Endothelial cell of umbilical vein (primary cell): ENCODE measurements at places on chromosomes 13 and 19.

- no peak for DNase-seq
Measured at GRCh38 chr13:80782441-80782840, 441.5 kb upstream of the SPRY2 start.

DNA sequence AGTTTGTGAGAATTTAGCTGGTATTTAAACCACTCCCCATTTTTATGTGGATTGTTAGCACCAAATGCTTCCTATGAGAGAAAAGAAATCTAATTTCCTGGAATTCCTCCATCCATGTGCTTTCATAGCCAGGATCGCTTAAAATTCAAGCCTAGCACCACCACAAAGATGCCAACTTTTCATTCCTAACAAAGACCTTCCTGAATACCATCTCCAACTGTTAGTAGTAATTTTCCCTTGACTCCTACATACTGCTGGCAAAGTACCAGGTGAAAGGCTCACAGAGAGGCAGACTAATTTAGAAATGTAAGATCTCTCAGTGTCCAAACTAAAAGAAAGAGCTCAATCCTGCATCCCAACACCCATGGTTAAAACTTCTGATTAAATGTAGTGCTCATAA is 386.3 kb downstream of the KCTD12 start:
- DNase-seq, result no peak

- DNase-seq, result no peak
Measured at GRCh38 chr19:23060016-23060415, 56.8 kb upstream of the ZNF730 start.

DNA sequence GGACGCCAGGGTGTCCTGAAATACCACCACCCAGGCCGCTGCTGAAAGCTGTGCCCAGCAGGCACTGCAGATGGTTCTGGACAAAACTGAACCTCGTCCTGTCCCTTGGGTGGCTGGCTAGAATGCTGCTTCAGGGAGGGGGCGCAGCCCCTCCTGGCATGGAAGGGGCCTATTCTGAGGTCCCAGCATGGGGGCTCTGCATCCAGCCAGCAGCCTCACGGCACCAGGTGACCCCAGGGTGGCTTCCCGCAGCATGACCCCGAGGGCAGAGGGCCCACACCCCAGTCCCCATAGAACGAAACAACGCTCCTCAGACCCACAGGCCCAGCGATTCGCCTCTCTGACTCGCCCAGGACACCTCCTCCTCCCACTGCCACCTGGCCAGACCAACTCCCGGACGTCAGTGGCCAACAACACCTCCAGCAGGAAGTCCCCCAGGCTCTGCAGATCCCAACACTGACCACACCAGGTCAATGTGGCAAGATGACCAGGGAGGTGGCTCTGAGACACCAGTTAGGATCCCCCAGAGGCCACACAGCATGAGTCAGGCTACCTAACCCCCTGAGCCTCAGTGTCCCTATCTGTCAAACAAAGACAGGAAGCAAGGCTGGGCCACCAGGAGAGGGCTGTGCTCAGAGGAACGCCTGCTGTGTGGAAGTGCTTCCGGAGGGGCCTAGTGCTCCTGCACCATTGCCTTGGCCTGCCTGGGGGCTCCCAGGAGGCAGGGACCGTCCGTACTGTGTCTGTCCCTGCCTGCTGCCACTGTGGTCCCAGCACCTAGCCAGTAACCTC is 6.1 kb downstream of the MKNK2 start:
- no peak for DNase-seq

DNA sequence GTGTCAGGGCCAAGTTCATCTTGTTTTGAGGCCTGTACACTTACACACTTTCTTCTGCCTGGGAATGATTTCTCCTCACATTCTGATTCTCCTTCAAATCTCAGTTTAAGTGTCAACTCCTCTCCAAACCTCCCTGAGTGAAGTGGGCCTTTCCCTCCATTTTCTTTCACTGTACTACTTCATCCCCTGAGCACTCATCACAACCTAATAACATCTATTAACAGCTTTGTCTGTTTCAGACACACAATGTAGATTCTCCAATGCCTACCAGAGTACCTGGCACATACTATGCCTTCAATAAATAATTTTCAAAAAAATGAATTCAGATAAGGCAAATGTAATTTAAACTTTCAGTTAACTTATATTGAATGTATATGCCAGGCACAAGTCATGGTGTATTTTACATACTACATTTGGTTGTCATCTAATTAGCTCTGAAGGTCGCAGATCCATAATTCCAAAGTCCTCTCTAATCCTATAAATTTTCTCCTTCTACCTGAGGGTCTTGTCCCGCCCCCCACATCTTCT is 357 bp upstream of the COG6 start:
- DNase-seq, result no peak

GRCh38 chr13:40329781-40330485 is 336.5 kb downstream of the FOXO1 start:
- DNase-seq, result no peak

DNA sequence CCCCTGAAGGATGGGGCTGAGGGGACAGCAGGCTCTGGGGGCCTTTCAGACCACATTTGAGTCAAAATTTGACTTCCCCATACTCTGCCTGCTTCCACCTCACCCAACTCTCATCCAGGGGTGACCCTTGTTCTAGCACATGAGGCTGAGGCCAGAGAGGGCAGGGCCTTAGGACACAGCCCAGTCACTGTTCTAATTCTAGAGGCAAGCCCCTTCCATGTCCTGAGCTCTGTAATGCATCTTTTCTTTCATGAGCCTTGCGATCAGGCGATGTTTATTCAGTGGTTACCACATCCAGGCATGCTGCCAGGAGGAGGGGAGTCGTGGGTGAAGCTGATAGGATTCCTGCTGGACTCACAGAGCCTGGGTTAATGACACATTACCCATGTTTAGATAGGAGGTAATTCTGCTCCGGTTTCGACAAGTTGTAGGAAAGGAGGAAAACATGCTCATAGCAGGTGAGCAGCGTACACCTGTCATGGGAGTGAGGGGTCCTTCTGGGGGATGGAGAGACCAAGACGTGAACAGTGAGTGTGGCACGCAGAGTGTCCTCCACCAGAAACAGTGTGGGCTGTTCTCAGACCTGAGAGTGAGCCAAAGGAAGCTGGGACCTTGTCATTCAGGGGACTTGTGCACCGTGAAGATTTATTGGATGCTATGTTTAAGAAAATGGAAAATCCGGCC is 9.3 kb downstream of the RPS9 start:
- peak; percentile 96 for DNase-seq

- DNase-seq, result no peak
Measured at GRCh38 chr19:28746478-28746877, 466.5 kb downstream of the UQCRFS1 start.

DNA sequence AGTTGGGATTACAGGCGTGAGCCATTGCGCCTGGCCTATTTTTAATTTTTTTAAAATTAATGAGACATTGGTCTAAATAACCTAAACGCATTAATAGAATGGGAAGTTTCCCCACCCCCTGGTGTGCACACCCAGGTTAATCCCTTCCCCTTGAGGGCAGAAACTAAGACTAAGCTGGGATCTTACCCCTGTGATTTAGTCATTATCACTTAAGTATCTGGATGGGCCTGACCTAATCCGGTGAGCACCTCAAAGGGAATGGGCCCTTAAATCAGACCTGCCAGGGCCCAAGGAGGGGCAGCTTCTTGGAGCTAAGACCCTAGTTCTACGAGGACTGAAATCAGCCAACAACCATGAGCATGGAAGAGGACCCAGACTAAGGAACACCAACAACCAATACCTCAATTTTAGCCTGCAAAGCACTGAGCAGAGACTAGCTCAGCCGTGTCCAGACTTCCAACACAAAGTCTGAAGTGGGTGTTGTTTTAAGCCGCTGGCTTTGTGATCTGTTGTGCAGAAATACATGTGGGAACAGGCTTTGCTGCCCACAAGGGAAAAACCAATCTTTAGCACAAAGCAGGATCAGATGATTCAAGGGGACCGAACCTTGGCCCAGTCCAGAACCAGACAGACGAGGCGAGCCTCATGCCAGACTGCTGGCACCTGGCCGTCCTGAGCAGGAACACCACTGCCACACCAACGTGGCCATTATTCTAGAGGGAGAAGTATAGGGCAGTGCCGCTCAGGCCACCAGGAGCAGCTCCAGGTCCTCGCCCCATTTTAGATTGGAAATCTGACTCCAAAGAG is 7.1 kb downstream of the UBE2S start:
- no peak for DNase-seq

GRCh38 chr13:66557357-66557756 is 672.8 kb downstream of the PCDH9 start:
- DNase-seq, result no peak

DNA sequence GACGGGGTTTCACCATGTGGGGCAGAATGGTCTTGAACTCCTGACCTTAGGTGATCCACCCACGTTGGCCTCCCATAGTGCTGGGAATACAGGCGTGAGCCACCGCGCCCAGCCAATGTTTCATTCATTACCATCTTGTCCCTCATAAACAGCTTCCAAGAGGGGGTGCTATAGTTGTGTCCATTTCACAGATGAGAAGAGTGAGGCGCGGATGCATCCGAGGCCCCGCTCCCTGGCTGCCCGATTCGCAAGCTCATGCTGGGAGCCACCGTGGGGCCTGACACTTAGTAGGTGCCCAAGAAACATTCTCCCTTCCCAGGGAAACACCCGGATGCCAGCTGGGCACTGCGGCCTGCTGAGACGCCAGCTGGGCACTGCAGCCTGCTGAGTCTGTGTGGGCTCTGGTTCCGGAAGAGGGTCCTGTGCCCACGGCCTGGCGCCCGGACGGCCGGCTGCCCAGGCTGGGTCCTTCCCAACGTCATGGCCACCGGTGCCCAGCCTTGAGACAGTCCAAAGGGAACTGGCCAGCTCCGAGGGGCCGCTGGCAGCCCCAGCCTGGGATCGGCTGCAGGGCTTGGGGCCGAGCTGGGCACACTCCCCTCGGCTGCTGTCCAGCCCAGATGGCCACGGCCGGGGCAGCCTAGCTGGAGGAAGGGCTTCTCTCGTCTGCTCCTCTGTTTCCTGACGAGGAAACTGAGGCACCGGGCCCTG is 54.7 kb downstream of the NFIC start:
- no peak for DNase-seq

- DNase-seq, result peak; percentile 42
Measured at GRCh38 chr13:39788102-39788501, 132.6 kb downstream of the COG6 start.

GRCh38 chr13:112114391-112114790 is 47.4 kb downstream of the SOX1 start:
- no peak for DNase-seq

DNA sequence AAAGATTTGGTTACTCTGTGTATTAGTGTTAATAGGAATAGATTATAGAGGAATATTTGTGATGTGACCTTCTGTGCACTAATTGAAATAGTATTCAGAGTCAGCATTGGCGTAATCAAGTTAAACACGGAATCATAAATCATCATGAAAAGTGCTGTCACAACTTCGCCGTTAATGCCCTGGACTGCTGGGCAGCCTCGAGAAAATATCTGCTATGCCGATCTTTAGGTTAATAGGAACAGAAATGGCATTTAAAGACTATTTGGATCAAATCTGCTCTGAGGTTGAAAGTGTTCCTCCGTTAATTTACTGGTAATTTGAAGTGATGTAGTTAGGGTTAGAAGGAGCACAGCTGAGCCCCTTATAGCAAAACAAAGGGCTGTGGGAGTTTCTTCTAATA is 219.0 kb downstream of the MZT1 start:
- no peak for DNase-seq

DNA sequence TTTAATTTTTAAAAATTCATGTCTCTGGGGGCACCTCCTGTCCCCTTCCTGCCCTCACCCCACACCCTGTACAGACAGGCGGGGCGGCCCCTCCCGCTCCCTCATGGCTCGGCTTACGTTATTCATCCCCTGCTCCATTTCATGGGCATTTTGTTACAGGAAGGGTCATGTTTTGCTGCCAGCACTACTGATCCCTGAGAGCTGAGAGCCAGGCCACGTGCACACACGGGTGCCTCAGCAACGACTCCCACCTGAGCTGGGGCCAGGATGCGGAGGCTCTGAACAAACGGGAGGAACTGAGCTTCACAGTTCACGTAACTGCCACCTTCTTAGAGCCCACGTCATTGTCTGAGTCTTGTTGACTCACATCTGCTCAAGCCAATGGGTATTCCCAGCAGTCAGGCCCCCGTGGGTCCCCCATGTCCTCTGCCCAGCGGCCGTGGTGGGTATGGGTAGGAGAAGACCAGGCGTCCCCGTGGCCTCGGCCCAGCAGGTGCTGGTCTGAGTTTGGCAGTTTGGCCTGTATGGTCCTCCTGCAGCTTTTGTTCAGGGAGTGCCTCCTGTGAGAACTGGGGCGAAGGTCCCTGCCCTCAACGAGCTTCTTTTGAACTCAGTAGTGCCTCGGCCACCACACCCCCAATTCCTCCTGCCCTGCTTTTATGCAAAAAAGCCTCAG is 16.4 kb upstream of the TMEM255B start:
- no peak for DNase-seq
